Stimulated activated CD4-positive, alpha-beta T cell treated with anti-CD3 and anti-CD28 coated beads, TNF-alpha, amount 100 ng/mL, for 1 hour (primary cell): ENCODE measurements at places on chromosomes 3 and 15.

GRCh38 chr15:53834214-53834613, 74.8 kb upstream of the WDR72 start:
- DNase-seq: no peak

- no peak for DNase-seq
These were observed 148.4 kb downstream of the CNTN4 start for GRCh38 chr3:2246873-2247648.

GRCh38 chr3:77726517-77726916, 686.6 kb downstream of the ROBO2 start:
- no peak for DNase-seq

DNA sequence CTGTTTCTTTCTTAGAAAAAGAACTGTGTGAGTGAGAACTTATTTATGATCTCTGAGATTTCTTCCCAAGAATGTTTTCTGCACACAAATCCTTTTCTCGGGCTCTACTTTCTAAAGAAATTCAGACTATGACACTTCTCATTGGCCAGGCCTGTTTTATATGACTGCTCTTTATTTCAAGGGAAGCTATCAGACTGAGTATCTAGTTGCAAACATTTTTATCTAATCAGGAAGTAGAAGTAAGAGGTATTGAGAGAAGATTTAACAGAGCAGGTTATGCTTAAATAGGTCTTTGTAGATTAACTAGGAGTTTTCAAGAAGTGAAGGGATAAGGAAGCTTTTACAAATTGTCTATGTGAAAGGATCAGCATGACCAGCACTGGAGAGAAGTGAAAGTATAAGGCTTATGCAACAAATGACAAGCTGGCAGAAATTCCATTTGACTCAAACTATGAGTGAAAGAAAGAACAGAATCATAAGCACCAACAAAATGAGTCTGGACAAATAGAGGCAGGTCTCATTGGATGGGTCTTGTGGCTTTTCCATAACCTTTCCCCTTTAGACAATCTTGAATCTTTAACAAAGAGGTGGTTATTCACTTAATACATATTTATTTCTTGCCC, 71.9 kb upstream of the CHL1 start:
- no peak for DNase-seq

- DNase-seq: no peak
These were observed 157.9 kb downstream of the OSBPL10 start for GRCh38 chr3:31823184-31823583.

DNA sequence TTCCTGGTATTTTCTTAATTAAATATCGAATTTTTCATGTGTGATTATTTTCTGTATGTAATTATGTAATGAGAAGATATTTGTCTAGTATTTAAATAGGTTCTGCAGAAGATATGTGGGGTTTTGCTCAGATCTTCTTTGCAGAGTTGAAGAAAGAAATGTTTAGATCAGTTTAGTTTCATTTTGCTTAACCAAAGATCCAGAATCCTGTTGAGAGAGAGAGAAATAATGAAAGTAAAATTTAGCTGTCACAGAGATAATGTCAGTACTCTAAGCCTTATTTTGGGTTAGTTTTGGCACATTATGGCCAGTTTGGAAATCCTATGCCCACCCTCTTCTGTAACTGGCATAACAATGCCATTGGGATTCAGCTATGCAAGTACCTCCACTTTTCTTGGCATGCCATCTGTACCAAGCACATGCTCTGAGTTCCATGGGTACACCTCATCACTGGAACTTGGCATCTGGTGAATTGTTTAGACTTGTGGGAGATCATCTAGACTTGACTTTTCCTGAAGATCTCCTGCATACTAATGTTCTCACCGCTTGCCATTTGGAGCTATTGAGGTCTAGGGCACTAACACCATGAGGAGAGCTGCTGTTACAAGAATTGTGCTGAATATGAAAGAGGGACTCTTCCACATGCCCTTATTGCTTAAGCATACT, 30.9 kb downstream of the PLSCR1 start:
- DNase-seq: no peak

DNA sequence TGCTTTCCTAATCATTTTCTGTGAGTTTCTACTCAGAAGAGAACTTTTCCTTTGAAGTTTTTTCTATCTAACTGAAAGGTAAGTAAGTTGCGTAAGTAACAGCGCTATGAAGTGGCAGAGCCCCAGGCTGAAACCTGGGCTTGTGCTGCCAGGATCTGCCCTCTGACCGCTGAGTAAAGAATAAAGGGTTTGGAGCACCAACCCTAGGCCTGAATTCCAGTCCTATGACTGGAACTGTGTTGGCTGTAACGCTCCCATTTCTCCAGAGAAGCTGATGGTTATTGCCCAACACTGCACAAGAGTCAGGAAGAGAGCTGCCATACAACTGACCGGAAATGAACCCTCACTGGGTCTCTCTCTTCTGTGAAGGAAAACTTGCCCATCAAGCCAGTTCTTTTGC, 87.0 kb downstream of the FOXB1 start:
- no peak for DNase-seq

DNA sequence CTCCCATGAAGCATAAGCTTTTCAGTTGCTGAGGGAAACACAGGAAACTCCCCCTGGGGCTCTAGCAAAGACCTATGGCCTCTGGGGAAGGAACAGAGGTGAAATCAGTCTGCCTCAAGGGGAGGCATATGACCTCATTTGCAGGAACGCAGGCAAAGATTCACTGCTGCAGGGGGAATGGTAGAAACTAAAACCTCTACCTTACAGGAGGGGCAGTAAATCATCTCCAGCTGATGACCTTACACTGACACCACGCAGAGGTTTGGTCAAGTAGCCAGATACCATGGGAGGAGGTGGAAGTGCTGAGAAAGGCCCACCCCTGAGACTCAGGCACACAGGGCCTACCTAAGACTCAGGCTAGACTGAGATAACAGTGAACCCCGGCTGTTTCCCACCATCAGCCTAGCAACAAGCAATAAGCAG, 81.1 kb downstream of the RAD18 start:
- DNase-seq: no peak

DNA sequence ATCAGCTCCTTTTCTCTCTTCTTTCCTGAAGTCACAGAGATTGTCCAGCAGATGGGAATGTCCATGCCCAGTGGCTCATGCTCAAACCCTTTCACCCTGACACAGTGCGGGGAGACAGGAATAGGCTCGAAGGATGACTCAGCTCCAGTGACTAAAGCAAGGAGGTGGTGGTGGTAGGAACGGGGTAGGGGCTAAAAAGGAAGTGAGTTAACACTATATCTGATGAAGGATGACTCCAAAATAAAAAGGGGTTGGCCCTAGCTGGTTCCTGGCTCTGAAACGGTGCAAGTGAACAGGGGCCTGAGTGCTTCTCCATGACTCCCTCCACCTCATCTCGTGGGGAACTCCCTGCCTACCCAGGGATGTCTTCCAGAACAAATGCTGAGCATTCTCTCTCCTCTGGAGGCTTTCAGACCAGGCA, 167.4 kb upstream of the LPP start:
- no peak for DNase-seq
